Hepatocyte (in vitro differentiated cells): ENCODE measurements at places on chromosomes 2 and 18. TPM values are rescaled to one million over a fixed set of nuclear protein-coding genes. Genes with fewer than 3 reads are reported as not detected.

TRIP12 gene
- total RNA-seq: 130 and 136 TPM in 2 replicates

GAREM1 gene
- total RNA-seq: 6.9 and 8.1 TPM in 2 replicates

LRP2 gene
- 33.8 and 38.3 TPM in 2 replicates for total RNA-seq

ZNF804A gene
- 2.3 and 2.4 TPM in 2 replicates for total RNA-seq

GCG gene
- total RNA-seq: 19.8 and 21.1 TPM in 2 replicates

GMPPA gene
- 51.3 and 76.5 TPM in 2 replicates for total RNA-seq

LCT gene
- total RNA-seq: 3.2 and 4.1 TPM in 2 replicates

ZSWIM2 gene
- 0.07 TPM in 1 of 2 replicates, not detected in the other for total RNA-seq

MDH1B gene
- total RNA-seq: 0.07 and 0.16 TPM in 2 replicates

- peaks cover 4% of the 10 kb centered on the region for H3K4me1 ChIP-seq
- no peak overlapping the region for H3K27ac ChIP-seq
- DNase-seq: no peak
- no peak overlapping the region for H3K4me3 ChIP-seq
- no peaks in the 10 kb centered on the region for H3K27me3 ChIP-seq
These were observed 45.7 kb upstream of the RALBP1 start for GRCh38 chr18:9429662-9429993.

DNA sequence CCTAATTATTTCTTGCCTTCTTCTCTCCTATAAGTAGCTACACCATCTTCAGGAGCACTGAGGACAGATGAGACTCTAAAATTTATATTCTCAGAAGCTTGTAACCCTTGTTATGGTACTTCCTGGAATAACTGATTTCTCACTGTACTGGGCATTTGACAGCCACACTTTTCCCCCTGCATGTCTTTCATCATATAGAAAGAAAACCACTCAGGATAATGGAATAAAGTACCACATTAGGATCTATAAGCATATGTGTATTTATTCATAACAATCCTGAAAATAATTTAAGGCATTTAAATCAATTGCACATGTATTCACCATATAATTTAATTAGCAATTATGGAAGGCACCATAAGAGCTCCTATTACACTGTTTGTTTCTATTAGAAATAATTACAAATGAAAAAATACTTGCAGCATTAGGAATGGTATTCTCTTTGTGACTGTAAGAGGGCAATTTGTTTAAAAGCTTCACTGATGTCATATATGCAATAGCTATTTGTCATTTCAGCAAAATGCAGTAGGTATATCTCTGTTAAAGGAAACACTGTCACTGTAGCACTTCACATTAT is 216.9 kb upstream of the FSHR start:
- no peak for DNase-seq
- no peaks in the 10 kb centered on the region for H3K36me3 ChIP-seq
- H3K4me1 ChIP-seq: no peaks in the 10 kb centered on the region
- no peak overlapping the region for H3K27ac ChIP-seq

- no peaks in the 10 kb centered on the region for H3K36me3 ChIP-seq
- H3K4me3 ChIP-seq: no peak overlapping the region
- H3K4me1 ChIP-seq: peaks cover 11% of the 10 kb centered on the region
- DNase-seq: no peak
- no peaks in the 10 kb centered on the region for H3K27me3 ChIP-seq
These were observed 66.6 kb upstream of the PELI1 start for GRCh38 chr2:64210816-64211215.

DNA sequence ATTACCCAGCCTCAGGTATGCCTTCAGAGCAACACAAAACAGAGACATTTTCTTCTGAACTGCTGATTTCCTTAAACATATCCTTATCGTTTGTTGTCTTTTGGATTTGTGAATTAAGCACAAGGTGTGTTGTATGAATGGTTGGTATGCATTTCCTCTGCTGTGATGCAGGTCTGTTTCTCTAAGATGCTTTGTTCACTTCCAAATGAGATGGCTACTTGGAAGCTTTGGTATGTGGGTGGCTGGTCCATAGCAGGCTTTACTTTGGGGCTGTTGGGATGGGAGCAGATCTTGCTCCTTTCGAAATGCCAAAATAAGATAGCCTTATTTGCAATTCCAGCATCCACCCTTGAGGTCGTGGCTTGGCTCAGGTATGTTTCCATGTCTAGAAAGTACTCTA is 257.2 kb downstream of the INSIG2 start:
- no peak overlapping the region for H3K4me3 ChIP-seq
- DNase-seq: no peak
- no peaks in the 10 kb centered on the region for H3K36me3 ChIP-seq
- no peaks in the 10 kb centered on the region for H3K4me1 ChIP-seq

GRCh38 chr18:54878159-54878622 is 49.9 kb downstream of the RAB27B start:
- DNase-seq: no peak
- no peaks in the 10 kb centered on the region for H3K27me3 ChIP-seq
- peaks cover 23% of the 10 kb centered on the region for H3K4me1 ChIP-seq
- H3K27ac ChIP-seq: no peak overlapping the region

DNA sequence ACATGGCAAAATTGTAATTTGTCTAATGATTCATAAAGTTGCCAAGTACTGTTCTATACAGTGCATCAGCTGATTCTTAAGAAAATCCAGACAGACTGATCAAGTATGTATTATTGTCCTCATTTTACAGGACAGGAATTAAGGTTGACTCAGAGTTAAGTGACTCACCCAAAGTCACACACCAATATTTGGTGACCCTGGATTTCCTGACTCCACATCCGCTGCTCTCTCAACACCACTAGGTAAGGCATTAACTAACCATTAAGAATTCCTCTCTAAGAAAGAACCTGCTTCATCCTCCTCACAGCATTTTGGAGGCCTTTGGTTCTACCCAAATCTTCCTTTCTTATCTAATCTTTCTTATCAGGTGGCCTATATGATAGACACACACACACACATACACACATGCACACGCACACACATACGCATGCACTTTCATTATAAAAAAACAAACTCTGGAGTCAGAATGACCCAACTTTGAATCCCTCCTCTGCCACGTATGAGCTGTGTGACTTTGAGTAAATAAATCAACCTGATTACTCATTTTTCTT is 150.8 kb downstream of the ANKRD44 start:
- peaks cover 6% of the 10 kb centered on the region for H3K4me1 ChIP-seq
- no peak for DNase-seq
- no peaks in the 10 kb centered on the region for H3K36me3 ChIP-seq
- no peak overlapping the region for H3K4me3 ChIP-seq
- H3K27me3 ChIP-seq: no peaks in the 10 kb centered on the region

DNA sequence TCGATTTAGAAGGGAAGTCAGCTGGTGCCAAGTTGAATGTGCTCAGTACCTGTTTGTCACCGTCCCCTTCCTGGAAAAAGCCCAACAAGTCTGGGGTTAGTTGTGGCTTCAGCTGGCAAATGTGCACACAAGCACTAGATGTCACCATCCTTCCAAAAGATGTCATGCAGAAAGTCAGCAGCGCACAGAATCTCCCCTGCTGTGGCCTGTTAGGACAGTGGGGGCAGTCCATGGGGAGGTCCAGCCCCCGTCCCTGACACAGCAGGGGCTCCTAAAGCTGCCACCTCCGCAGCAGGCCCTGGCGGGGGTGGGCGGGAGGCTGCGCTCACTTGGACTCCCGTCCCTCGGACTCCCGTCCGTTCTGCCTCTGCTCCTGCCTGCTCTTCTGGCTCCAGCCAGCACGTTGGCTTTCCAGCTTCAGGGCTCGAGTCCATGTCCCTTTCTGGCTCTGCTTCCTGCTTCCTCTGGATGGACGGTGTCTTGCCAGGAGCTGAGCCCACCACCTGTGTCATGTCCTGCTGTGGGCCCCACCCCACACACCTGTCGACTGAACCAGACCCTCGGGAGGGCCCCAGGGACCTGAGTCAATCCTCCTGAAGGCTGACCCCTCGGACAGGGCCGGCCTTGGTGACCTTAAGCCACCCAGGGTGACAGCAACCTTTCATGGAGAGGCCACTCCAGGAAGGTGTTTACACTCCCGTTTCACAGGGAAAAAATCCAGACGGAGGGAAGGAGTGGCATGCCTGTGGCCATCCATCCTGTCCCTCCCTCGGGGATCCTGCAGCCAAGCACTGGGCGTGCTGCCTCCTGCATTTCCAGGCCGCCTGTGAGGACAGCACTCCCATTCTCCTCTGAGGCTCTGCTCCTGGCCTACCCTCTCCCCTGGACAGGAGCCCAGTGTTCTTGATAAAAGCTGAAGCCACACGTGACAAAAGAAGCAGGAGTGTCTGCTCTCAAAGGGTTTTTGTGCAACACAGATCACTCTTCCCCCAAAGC is 8.5 kb downstream of the RAB17 start:
- H3K36me3 ChIP-seq: no peaks in the 10 kb centered on the region
- peaks cover 5% of the 10 kb centered on the region for H3K4me1 ChIP-seq
- H3K27ac ChIP-seq: no peak overlapping the region
- DNase-seq: peak; percentile 64
- no peak overlapping the region for H3K4me3 ChIP-seq

DNA sequence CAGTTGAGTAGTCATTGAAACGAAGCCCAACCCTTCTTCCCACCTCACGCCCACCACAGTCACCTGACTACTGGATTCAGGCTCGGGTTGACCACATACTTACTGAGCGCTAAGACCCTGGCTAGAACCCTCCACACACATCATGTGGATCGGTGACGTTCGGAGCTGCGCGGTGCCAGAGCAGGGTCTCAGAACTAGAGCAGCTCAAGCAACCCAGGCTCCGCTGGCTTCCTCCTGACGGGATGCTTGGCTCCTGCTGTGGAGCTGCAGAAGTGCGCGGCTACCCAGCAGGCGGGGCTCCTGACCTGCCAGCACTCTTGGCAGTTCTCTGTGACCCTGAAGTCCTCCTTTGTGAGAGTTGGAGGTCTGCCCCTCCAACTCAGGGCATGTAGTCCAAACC is 90.6 kb upstream of the MBOAT2 start:
- H3K4me1 ChIP-seq: peaks cover 4% of the 10 kb centered on the region
- H3K36me3 ChIP-seq: no peaks in the 10 kb centered on the region
- no peak overlapping the region for H3K27ac ChIP-seq
- H3K4me3 ChIP-seq: no peak overlapping the region
- no peak for DNase-seq
- H3K27me3 ChIP-seq: no peaks in the 10 kb centered on the region

GRCh38 chr18:10913919-10914318 is 235.4 kb downstream of the PIEZO2 start:
- no peak overlapping the region for H3K27ac ChIP-seq
- DNase-seq: no peak
- no peak overlapping the region for H3K4me3 ChIP-seq
- no peaks in the 10 kb centered on the region for H3K36me3 ChIP-seq
- H3K27me3 ChIP-seq: no peaks in the 10 kb centered on the region

GRCh38 chr2:151380580-151381235 is 23.3 kb downstream of the TNFAIP6 start:
- H3K4me3 ChIP-seq: no peak overlapping the region
- H3K36me3 ChIP-seq: no peaks in the 10 kb centered on the region
- no peak for DNase-seq
- no peak overlapping the region for H3K27ac ChIP-seq
- no peaks in the 10 kb centered on the region for H3K27me3 ChIP-seq

GRCh38 chr2:33073018-33073417 is 126.3 kb downstream of the LTBP1 start:
- no peaks in the 10 kb centered on the region for H3K27me3 ChIP-seq
- no peak overlapping the region for H3K4me3 ChIP-seq
- H3K27ac ChIP-seq: peak overlapping the region; percentile 52
- no peaks in the 10 kb centered on the region for H3K4me1 ChIP-seq
- H3K36me3 ChIP-seq: no peaks in the 10 kb centered on the region
- no peak for DNase-seq

DNA sequence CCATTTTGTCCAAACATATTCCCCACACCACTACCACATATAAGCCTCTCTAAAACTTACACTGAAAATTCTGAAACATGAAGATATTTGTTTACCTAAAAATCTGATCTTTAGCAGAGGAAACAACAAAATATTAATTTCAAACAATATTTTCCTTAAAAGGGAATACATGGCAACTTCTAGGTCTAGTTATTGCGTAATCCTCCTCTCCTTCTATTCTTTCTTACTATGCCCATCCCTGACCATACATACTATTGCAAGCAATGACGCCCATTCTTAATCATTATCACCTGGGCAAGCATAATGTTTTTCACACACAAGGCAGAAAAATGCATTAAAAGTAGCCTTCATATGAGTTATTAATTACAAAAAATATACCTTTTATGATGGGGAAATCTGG is 372.6 kb downstream of the ZEB2 start:
- no peaks in the 10 kb centered on the region for H3K36me3 ChIP-seq
- no peaks in the 10 kb centered on the region for H3K27me3 ChIP-seq
- H3K4me1 ChIP-seq: peaks cover 3% of the 10 kb centered on the region
- DNase-seq: no peak
- H3K27ac ChIP-seq: no peak overlapping the region

DNA sequence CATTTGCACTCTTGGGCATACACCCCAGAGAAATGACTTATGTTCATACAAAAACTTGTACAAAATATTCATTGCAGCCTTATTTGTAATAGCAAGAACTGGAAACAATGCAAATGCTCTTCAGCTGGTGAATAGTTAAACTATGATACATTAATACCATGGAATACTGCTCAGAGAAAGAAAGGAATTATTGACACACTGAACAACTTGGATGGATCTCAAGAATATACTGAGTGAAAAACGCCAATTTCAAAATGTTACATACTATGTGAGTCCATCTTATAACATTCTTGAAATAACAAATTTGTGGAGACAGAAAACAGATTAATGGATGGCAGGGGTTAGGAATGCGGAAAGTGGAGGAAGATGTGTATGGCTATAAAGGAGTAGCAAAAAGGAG is 17.2 kb downstream of the LNPK start:
- H3K27me3 ChIP-seq: no peaks in the 10 kb centered on the region
- H3K4me1 ChIP-seq: peaks cover 5% of the 10 kb centered on the region
- H3K27ac ChIP-seq: no peak overlapping the region
- no peak for DNase-seq
- H3K36me3 ChIP-seq: no peaks in the 10 kb centered on the region
- no peak overlapping the region for H3K4me3 ChIP-seq

GRCh38 chr2:148540022-148540421 is 104.5 kb upstream of the EPC2 start:
- H3K27me3 ChIP-seq: no peaks in the 10 kb centered on the region
- H3K4me1 ChIP-seq: peaks cover under 1% of the 10 kb centered on the region
- no peak for DNase-seq

DNA sequence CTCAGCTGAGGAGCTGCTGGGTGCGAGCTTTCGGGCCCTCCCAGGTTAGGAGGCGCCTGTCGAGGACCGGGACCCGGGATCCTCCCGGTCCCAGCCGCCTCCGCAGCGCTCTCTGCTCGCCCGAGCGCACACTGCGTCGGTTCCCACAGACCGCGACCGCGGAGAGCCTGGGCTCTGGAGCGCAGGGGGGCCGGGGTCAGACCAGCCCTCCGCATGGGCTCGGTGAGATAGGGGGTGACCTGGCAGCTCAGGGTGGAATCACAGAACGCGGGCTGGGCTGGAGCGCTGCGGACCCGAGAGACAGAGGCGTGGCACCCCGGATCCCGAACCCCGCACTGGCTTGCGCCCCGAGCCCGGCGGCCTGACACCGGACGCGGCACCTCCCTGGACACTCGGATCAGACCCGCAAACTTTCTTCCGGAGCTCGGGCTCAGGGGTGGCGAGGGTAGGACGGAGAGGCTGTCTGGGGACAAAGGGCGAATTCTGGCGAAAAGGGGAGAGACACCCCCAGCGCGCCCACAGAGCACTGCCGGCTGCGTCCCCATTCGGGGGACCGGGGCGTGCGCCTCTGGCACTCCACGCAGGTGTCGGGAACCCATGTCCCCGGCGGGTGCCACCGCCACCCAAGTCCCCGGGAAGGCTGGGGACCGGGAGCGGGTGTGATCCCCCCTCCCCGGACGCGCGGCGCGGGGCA is 612 bp downstream of the DIPK1C start:
- peak overlapping the region; percentile 4 for H3K4me3 ChIP-seq
- DNase-seq: no peak
- H3K27me3 ChIP-seq: peaks cover 63% of the 10 kb centered on the region
- H3K4me1 ChIP-seq: peaks cover 6% of the 10 kb centered on the region

GRCh38 chr2:13542642-13543041 is 825.9 kb downstream of the TRIB2 start:
- no peaks in the 10 kb centered on the region for H3K36me3 ChIP-seq
- H3K27ac ChIP-seq: no peak overlapping the region
- H3K4me1 ChIP-seq: no peaks in the 10 kb centered on the region
- DNase-seq: no peak
- no peak overlapping the region for H3K4me3 ChIP-seq
